ENCODE measurements at places on chromosomes 16 and 17.

GRCh38 chr16:79301051-79301450 lies 299.5 kb downstream of the MAF start:
- DNase-seq = no peak

DNA sequence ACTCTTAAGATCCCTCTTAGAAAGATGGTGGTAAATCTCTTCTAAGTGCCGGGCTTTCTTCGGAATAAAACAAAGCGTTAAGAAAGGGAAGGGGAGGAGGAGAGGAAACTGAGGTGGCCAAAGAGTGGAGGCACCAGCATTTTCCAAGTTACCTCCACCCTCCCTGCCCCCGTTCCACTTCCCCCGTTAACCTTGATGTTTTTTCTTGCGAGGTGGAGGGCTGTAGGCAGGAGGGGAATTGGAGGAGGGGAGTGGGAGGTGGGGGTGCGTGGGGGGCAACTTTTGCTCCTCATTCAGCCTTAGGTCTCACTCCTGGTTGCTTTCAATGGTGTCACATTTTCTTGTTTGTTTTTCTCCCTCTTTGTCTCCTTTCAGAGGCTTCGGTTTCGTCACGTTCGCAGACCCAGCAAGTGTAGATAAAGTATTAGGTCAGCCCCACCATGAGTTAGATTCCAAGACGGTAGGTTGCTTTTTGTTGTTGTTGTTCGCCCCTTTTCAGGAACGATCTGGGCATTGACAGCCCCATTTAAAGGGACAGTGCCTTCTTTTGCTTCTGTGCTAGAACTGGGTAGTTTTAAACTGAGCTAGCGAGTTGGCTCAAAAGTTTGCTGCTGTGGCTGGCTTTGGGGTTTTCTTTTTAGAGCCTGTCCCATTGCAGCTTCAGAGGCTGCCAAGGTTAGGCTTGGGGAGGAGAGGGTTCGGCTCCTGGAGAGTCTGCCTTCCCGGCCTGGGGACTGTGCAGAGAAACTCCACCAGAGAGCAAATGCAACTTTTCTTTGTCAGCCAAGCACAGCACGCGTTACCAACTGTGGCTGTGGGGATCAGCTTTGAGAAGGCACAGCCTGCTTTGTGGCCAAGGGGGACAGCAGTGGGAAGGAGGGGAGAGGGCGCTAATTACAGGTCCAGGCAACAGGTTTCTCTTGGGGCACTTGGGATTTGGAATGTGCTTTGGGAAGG lies 1.9 kb downstream of the MSI2 start:
- no peak for DNase-seq

- DNase-seq = peak; percentile 36
These were observed 55.0 kb upstream of the GSE1 start for GRCh38 chr16:85557971-85558657.

DNA sequence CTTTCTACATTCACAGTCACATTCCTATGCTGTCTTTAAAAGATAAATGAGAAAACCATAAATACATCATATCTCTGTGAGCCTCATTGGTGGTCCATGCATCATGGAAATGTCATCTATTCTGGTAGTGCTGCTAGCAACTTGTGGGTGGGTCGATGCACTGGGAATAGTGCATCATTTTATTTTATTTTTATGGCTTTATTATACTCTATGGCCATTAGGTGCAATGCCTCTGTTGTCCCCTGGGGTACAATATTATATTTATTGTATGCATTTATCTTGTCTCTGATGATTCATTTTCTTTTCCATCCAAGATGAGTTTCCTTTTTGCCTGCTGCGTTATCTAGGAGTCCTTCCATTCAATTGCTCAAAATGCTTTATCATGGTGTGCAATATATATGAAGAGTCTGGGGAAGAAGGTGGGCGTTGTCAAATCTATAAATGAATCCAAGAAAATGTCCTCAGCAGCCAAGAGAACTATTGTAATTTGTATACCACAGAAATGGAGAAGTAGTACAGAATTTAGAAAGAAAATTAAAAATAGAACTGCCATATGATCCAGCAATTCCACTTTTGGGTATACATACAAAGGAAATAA lies 324.0 kb downstream of the KCNJ2 start:
- DNase-seq = no peak

DNA sequence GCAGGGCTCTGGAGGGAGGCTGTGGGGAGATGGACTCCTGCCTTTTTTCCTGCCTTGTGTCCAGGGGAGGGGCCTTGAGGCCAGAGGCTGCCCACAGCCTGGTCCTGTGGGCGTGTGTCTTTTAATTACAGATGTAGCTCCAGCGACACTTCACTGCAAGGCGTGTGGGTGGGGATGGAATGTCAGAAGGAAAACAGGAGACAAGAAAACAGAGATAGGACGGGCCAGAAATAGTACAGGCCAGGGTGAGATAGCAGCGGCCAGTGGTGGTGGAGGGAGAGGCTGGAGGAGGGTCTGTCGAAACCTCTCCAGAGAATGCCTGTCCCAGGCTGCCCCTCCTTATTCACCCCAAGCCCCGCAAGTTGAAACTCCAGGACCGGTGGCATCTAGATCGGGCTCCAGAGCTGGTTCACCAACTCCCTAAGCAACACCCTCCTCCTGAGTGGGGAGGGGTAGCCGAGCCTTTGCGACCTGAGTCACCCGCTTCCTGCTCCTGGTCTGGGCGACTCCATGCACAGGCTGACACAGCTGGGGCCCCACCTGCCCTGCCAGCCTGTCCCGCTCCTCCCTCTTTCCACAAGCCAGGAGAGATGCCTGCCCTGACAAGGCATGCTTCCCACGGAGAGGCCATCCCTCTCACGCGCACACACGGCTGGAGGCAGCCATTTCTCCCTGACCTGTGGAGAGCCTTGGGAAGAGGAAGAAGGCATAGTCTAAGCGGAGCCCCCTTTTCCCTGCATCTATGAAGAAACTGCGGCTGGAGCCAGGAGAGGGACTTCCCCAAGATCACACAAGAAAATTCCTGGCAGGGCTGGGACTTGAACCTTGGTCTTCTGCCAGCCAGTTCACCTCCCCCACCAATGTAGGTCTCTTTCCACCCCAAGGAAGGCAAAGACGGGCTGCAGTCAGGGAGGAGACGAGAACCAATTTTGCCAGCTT lies 6.6 kb upstream of the JUP start:
- no peak for DNase-seq

- DNase-seq = no peak
These were observed 100.0 kb upstream of the CREBBP start for GRCh38 chr16:3980253-3981111.

GRCh38 chr16:58574895-58575294 lies 54.7 kb downstream of the CNOT1 start:
- no peak for DNase-seq

DNA sequence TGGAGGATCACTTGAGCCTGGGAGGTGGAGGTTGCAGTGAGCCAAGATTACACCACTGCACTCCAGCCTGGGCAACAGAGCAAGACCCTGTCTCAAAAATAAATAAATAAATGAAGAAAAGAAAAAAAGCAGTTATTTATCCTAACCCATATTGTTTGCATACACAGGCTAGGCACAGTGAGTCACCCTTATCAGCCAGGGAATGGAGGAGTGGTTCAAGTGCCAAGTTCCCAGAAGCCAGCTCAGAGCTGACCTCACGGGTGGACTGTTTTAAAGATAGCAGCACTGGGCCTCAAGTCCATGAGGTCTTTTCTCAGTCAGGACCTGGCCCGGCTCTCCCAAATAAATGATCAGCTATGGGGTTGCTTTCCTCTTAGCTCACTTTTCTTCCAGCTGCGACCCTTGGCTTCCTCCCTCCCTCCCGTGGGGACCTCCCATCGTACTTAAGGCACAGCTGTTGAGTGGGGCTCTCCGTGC lies 22.6 kb upstream of the MGAT5B start:
- DNase-seq = no peak

- no peak for DNase-seq
These were observed 59.2 kb downstream of the MRM3 start for GRCh38 chr17:841313-841712.

- DNase-seq = no peak
These were observed 38.9 kb upstream of the CREBBP start for GRCh38 chr16:3919413-3919812.

- DNase-seq = no peak
These were observed 147.9 kb downstream of the STX8 start for GRCh38 chr17:9427465-9428315.

GRCh38 chr17:47280072-47280811 lies 26.6 kb downstream of the ITGB3 start:
- no peak for DNase-seq

GRCh38 chr16:4283939-4284338 lies 11.1 kb upstream of the TFAP4 start:
- no peak for DNase-seq

DNA sequence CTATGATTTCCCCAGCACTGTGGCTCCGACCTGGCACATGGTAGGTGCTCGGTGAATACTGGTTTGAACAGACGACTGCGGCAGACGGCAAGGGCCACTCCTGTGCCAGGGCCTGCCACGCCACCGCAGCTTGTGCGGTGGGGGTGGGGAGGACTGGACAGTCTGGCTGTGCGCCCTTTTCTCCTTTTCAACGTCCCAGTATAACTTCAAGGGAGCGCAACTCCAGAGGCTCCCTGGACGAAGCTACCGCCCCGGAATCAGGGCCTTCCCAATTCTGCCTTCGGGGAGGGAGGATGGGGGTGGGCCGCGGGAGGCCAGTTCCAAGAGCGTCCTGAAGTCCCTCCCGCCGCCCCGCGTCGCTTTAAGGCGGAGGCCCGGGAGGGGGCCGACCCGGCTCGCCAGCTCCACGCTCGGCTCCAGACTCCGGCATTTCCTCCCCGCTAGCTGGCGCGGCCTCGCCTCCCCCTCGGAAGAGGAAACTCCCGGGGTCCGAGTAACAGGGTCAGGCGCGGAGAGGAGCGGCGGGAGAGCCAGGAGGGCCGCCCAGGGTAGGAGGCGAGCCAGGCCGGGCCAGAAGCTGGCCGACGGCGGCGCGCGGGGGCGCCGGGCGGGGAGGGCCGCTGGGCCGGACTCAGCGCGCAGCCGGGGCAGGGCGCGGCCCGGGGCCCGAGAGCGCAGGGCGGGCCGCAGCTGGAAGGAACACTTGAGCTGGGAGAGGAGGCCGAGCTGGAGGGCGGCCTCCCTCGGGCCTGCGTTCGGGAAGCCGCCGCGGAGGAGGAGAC lies at the start of gene ITPRIPL2:
ITPRIPL2 (plus strand) TSS at position 388 of the 782 bp plus-strand sequence. CDS start 498 bp downstream, outside the sequence.
- DNase-seq = no peak

DNA sequence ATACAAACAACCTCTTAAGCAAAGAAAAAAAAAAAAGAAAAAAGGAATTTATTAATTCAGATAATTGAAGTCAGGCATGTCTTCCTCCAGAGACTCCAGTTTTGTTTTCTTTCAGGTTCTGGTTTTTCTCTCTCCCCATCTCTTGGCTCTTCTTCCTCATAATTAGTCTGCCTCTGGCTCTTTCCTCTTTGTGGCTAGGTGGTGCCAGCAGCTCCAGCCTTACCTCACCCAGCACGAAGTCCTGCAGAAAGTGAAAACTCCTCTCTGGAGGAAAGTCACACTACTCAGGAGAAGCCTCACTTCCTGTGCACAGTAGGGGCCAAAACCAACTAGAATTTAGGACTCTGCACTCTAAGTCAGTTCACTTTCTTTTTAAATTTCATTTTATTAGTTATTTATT lies 10.3 kb upstream of the NFAT5 start:
- DNase-seq = no peak

DNA sequence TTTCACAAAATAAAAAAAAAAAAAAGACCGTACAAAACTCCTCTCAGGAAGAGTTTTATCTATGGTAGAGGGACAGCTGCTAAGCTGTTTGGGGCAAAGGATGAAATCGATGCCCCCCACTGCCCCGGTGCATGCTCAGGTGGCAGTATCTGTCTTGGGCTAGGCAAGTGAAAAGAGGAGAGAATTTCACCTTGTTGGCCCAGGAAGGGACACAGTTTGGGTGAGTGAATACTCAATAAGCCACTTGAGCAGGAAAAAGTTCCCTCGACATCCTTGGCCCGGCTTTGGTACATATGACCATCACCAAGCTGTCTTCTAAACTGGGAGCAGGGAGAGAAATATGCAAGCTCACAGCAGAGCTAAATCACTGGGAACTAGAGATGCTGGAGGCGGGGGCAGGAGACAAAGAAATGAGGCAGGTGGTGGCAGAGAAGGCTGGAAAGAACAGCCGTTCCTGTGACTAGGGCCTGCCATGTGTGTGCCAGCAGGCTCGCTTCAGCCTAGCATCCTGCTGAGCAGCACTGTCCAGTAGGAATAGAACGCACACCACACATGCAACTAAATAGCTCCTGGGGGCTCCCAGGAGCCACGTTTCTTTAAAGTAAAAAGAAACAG lies 8.2 kb upstream of the EIF1 start:
- DNase-seq = no peak

- DNase-seq = no peak
These were observed 73.6 kb downstream of the GPRC5B start for GRCh38 chr16:19810817-19811731.

DNA sequence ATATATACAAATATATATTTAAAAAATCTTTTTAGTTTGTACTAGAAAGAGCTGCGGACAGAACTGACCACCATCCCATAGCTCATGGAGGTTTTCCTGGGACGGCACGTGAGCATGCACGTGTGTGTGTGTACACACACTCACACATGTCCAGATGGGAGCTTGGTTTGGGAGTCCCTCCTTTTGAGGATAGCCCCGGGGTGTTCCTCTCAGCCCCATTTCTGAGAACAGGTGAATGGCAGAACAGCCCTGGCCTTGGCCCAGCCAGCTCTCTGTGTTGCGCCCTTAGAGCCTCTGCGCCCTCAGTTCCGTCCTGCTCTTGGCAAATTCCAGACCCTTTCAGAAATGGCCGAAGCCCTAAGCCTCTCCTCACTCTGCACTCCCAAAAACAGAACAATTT lies 70.1 kb downstream of the AMFR start:
- DNase-seq = no peak

DNA sequence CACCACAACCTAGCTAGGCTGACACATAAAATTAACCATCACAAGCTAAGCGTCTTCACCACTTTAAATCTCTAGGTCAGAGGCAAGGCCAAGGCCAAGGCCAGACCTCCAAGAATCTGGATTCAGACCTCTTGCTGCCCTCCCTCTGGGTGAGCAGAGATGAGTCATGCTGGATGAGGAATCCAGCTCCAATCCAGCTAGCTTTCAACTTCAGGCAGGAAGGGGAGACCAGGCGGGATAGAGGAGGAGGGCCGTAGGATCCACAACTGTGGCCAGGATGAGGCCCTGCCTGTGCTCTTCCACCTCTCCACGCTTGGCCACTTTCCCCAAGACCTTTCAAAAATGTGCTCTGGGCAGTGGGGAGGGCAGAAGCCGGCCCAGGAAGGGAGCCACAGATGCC lies 14.7 kb downstream of the LRRC75A start:
- DNase-seq = no peak

- DNase-seq = no peak
These were observed 3.9 kb upstream of the KRTAP4-3 start for GRCh38 chr17:41171886-41172285.

DNA sequence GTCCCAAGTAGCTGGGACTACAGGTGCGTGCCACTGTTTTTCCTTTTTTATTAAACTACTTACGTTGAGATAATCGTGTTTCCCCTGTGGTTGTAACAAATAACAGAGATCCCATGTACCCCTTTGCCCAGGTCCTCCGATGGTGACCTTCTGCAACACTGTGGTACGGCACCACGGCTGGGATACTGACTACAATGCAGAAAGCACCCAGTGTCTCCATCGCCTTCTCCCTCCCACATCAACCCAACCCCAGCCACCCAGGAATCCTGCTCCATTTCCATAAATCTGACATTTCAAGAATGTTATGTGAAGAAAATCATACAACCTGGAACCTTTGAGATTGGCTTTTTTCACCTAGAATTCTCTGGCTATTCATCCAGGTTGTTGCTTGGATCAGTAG lies 22.1 kb downstream of the MPRIP start:
- DNase-seq = no peak
